Thyroid gland (tissue), 4 donors: ENCODE measurements at places on chromosomes 1 and 21.
A peak's percentile ranks its signal among the peaks of the same experiment; 100 is the strongest.

DNA sequence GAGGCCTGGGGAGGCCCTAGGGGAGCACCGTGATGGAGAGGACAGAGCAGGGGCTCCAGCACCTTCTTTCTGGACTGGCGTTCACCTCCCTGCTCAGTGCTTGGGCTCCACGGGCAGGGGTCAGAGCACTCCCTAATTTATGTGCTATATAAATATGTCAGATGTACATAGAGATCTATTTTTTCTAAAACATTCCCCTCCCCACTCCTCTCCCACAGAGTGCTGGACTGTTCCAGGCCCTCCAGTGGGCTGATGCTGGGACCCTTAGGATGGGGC is 5.2 kb downstream of the ELF3 start:
- DNase-seq: no peak
- H3K27me3 ChIP-seq: no peaks in the 10 kb centered on the region
- no peak overlapping the region for H3K27ac ChIP-seq
- peaks cover 5% of the 10 kb centered on the region for H3K36me3 ChIP-seq
- peaks cover 39% of the 10 kb centered on the region for H3K4me1 ChIP-seq

DNA sequence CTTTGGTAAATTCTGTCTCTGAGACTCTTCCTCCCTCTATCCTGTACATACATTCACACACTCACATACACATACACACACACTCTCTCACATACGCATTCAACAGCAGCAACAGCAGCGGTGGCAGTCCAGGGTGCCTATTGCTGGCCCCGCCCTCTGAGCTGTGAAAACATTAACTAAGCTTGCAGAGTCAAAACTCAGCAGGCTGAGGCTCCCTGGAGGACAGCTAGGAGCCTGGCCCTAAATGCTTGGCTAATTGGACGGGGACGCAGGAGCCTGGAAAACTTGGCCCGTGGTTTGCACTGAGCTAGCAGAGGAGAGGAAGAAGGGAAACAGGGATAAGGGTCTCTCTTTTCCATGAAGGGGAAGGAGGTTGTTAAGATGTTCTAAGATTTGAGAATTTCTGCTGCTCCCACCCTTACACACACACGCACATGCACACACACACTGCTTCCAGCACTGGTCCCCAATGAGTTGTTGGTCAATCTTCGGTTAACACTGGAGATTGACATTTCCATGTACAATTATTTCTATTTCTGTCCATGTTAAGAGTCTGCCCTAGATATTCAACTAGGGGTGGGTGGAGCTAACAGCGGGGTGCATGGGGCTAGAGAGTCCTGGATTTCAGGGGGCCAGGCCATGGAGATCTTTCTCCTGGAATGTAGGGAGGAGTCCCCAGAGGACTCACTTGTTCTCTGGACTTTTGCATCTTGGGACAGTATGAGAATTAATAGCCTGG is 94.2 kb downstream of the PLXNA2 start:
- peak; percentile 72 for DNase-seq
- H3K27me3 ChIP-seq: no peaks in the 10 kb centered on the region
- H3K4me3 ChIP-seq: no peak overlapping the region
- peaks cover 68% of the 10 kb centered on the region for H3K4me1 ChIP-seq

DNA sequence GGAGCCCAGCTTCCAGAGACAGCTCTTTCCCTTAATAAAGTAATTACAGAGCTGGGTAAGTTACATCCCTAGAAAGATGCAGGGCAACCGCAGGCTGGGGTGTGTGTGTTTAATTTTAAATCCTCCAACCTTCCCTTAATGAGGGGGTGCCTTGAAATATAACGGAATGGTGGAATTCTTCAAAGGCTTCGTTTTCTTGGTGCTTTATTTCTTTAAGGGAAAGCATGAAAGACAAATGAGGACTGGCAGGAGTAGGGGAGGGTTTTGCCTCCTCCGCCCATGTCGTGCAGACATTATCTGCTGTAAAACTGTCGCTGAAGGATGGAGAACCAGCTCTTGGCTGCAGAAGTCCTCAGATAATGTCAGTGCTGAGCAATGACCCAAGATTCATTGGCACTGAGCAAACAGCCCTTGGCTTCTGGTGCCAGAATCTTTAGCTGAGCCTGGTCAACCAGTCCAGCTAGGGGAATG is 15.5 kb downstream of the SLC6A17 start:
- no peak overlapping the region for H3K27ac ChIP-seq
- no peak overlapping the region for H3K4me3 ChIP-seq
- no peaks in the 10 kb centered on the region for H3K27me3 ChIP-seq
- H3K36me3 ChIP-seq: no peaks in the 10 kb centered on the region
- DNase-seq: no peak

GRCh38 chr1:45644661-45645060 is 20.8 kb upstream of the CCDC17 start:
- no peaks in the 10 kb centered on the region for H3K4me1 ChIP-seq
- H3K27me3 ChIP-seq: no peaks in the 10 kb centered on the region
- no peak for DNase-seq
- peaks cover 22% of the 10 kb centered on the region for H3K36me3 ChIP-seq
- H3K27ac ChIP-seq: no peak overlapping the region
- H3K4me3 ChIP-seq: no peak overlapping the region

- no peak overlapping the region for H3K4me3 ChIP-seq
- peaks cover 14% of the 10 kb centered on the region for H3K36me3 ChIP-seq
- no peaks in the 10 kb centered on the region for H3K4me1 ChIP-seq
- DNase-seq: peak; percentile 16
- H3K27me3 ChIP-seq: no peaks in the 10 kb centered on the region
Measured at GRCh38 chr1:246907472-246907871, 24.3 kb downstream of the AHCTF1 start.

DNA sequence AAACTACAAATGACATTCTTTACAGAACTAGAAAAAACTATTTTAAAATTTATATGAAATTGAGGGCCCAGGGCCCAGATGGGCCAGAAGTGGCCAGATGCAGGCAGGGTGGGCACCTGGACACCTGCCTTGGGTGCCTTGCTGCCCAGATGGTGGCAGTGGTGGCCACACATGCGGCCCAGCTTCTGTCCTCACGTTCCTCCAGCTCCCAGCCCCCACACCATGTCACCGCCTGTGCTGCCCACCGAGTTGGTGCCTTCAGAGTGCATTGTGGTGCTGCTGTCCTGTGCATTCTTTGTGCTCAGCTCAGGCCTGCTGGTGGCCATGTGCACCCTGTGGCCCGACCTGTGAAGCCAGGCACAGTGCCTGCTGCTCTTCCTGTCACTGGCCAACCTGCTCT is 216.8 kb upstream of the CXADR start:
- DNase-seq: no peak
- H3K36me3 ChIP-seq: no peaks in the 10 kb centered on the region
- no peak overlapping the region for H3K4me3 ChIP-seq

GRCh38 chr1:92759361-92759760 is 25.5 kb downstream of the EVI5 start:
- H3K36me3 ChIP-seq: no peaks in the 10 kb centered on the region
- no peak overlapping the region for H3K4me3 ChIP-seq
- no peaks in the 10 kb centered on the region for H3K4me1 ChIP-seq
- no peak for DNase-seq
- no peak overlapping the region for H3K27ac ChIP-seq

DNA sequence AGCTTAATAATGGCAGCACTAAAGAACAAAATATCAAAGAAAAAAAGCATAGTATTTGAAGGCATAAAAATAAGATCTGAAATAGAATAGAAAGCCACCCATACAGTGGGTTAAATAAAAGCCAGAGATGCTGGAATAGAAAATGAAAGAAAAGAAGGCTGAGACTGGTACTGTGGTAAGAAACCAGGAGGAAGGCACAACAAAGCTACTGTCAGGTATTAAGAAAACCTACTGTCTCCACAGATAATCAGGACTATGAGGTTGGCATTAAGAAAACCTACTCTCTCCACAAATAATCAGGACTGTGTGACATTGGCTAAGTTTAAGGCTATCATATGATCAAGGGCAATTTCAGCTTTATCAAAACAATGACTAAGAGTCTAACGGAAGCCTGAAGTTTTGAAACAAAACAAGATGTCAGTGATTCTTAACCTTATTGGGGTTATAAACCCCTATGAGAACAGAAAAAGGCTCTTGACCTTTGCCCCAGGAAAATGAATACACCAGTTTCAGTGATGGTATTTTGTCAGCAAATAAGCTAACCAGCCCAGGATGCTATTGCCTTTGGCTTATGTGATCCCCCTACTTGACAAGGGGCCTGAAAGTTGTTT is 24.4 kb downstream of the MCOLN2 start:
- no peak overlapping the region for H3K27ac ChIP-seq
- H3K4me3 ChIP-seq: no peak overlapping the region
- H3K4me1 ChIP-seq: no peaks in the 10 kb centered on the region
- no peak for DNase-seq
- no peaks in the 10 kb centered on the region for H3K27me3 ChIP-seq
- no peaks in the 10 kb centered on the region for H3K36me3 ChIP-seq

- no peak for DNase-seq
- H3K27ac ChIP-seq: no peak overlapping the region
- H3K4me1 ChIP-seq: no peaks in the 10 kb centered on the region
- no peaks in the 10 kb centered on the region for H3K27me3 ChIP-seq
- no peak overlapping the region for H3K4me3 ChIP-seq
Measured at GRCh38 chr1:174883409-174883808, 116.3 kb upstream of the CACYBP start.

- H3K27me3 ChIP-seq: no peaks in the 10 kb centered on the region
- H3K27ac ChIP-seq: no peak overlapping the region
- H3K36me3 ChIP-seq: no peaks in the 10 kb centered on the region
- H3K4me1 ChIP-seq: no peaks in the 10 kb centered on the region
Measured at GRCh38 chr21:38660333-38661196, 145.2 kb upstream of the ETS2 start.

DNA sequence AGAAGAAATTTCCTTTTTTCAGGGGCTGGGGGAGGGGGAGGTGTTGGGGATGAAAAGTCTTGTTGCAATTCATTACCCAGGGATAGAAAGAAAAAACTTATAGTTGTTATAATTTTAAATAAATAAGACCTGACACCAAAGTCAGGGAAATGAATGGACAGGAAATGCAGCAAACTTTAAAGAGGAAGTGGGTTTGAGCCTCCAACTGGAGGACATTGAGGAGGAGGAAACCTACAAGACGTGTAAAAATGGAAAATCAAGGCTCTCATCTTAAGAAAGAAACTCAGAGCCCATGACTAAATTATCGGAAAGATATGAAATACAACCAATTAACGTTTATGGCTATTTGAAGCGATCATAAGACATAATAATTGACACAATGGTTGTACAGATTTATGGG is 54.4 kb downstream of the NIBAN1 start:
- H3K27me3 ChIP-seq: no peaks in the 10 kb centered on the region
- no peak overlapping the region for H3K4me3 ChIP-seq
- no peaks in the 10 kb centered on the region for H3K4me1 ChIP-seq
- DNase-seq: no peak
- H3K36me3 ChIP-seq: no peaks in the 10 kb centered on the region
- H3K27ac ChIP-seq: no peak overlapping the region

GRCh38 chr1:32992489-32993323 is 28.1 kb upstream of the RNF19B start:
- H3K27ac ChIP-seq: peak overlapping the region; percentile 88
- H3K4me3 ChIP-seq: no peak overlapping the region
- DNase-seq: peak; percentile 95
- H3K4me1 ChIP-seq: peaks cover 67% of the 10 kb centered on the region
- no peaks in the 10 kb centered on the region for H3K27me3 ChIP-seq

GRCh38 chr1:237864338-237865244 is 26.1 kb downstream of the ZP4 start:
- no peak overlapping the region for H3K4me3 ChIP-seq
- H3K27ac ChIP-seq: no peak overlapping the region
- H3K36me3 ChIP-seq: no peaks in the 10 kb centered on the region
- H3K27me3 ChIP-seq: no peaks in the 10 kb centered on the region
- DNase-seq: peak; percentile 81
- H3K4me1 ChIP-seq: peaks cover 12% of the 10 kb centered on the region

DNA sequence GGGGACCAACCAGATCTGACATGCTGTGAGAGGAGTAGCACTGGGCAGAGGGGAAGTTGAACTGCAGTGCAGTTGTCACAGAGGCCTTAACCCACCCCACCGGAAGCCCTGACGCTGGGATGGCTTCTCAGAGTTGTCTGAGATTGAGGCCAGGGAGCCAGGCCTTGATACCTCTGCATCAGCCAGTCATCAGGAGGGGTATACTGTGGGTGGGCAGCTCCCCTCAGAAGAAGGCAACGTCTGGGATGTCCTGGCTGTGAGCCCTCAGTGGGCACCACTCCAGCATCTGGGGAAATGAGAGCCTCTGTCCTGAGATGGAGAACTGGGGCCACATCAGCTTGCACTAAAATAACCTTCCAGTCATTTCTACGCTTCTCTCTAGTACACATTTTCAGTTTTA is 47.9 kb upstream of the BCAR3 start:
- no peaks in the 10 kb centered on the region for H3K27me3 ChIP-seq
- H3K4me3 ChIP-seq: no peak overlapping the region
- no peak overlapping the region for H3K27ac ChIP-seq

DNA sequence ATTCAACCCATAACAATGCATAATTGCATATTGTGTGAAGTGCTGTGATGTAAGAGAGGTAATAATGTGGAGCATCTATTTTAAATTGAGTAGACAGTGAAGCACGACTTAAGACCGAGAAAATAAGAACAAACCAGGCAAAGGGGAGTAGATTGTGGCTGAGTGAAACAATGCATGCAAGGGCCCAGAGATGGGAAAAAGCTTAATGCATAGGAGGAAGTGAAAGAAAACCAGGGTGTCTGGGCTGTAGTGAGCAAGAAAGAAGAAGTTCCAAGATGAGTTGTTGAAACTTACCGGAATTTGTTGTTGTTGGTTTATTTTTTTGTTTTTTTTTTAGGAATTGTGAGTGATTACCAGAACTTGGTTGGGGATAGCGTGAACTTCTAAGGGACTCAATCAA is 104.7 kb downstream of the SNX7 start:
- no peak overlapping the region for H3K4me3 ChIP-seq
- no peak for DNase-seq
- H3K4me1 ChIP-seq: no peaks in the 10 kb centered on the region
- no peaks in the 10 kb centered on the region for H3K36me3 ChIP-seq

- no peak overlapping the region for H3K4me3 ChIP-seq
- no peaks in the 10 kb centered on the region for H3K4me1 ChIP-seq
- no peak overlapping the region for H3K27ac ChIP-seq
- DNase-seq: no peak
- H3K36me3 ChIP-seq: no peaks in the 10 kb centered on the region
- no peaks in the 10 kb centered on the region for H3K27me3 ChIP-seq
Measured at GRCh38 chr1:183838221-183838620, 33.3 kb downstream of the RGL1 start.
